DMS79 (cell line): ENCODE measurements at places on chromosomes 6 and 20.
A peak's percentile ranks its signal among the peaks of the same experiment; 100 is the strongest.

DNA sequence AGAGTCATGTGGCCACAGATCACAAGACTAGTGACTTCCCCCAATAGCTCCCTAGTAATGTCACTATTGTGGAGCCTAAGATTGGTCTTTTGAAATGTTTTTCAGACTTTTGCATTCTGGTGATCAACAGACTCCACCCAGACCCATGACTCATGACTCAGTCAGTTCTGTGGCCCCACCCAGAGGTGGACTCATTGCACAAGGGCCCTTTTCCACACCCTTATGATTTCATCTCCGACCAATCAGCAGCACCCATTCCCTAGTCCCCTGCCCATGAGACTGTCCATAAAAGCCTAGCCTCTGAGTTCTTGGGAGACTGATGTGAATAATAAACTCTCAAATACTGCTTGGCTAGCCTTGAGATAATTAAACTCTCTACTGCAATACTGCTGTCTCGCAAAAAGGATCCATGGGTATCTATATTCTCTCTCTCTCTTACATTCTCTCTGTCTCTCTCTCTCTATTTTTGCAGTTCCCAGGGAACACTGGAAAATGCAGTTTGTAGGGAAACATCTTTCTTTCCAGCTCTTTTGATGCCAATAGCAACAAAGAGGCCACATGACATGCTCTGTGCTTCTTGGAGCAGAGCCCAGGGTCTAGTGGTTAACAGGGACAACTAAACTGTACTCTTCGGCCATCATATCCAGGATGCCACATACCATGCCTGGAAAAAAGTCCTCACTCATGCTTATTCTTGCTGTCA lies 71.3 kb upstream of the IYD start:
- no peak for DNase-seq

DNA sequence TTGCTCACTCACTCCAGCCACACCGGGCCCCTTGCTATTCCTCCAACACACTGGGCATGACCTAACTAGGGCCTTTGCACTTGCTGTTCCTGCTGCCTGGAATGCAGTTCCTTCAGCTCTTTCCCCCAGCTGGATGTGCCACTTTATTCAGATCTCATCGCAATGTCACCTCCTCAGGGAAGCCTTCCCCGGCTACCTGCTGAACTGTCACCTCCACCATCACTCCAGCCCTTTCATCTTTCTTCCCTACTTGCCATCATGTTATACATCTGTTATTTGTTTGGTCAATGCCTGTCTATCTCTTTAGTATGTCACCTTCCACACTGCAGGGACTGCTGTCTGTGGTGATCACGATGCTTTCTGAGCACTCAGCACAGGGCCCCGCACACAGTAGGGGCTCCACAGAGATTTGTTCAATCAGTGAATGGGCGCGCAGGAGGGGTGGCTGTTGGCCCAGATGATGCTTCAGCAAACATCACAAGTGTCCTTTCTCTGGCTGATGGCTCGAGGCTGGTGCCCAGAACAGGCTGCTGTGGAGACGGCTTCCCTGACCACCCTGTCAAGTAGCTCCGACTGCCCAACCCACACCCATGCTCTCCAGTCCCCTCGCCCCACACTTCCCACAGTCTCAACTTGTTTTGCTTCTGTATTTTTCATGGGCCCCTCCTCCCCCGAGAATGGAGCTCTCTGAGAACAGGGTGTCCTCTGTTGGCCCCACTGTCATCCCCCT lies 31.8 kb downstream of the CEBPB start:
- DNase-seq, result no peak

- DNase-seq, result no peak
These were observed 6.0 kb downstream of the SLC22A23 start for GRCh38 chr6:3450888-3451287.

DNA sequence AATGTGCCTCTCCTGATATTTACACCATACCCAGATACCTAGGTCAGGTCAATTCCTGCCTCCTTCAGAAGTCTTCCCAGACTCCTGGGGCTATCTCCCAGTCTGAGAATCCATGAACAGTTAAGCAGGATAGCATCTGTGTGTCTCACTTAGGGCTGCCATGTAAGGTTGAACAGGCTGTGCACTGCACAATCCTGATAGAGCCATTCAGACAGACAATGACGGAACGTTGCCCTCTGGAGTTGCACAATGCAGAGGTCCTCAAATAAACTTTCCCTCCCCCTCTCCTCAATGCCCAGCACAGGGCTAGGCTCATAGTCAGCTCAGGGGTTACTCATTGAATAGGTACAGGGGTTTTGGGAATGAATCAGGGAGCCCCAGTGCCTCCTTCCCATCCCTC lies 89.7 kb downstream of the CD40 start:
- DNase-seq, result no peak

DNA sequence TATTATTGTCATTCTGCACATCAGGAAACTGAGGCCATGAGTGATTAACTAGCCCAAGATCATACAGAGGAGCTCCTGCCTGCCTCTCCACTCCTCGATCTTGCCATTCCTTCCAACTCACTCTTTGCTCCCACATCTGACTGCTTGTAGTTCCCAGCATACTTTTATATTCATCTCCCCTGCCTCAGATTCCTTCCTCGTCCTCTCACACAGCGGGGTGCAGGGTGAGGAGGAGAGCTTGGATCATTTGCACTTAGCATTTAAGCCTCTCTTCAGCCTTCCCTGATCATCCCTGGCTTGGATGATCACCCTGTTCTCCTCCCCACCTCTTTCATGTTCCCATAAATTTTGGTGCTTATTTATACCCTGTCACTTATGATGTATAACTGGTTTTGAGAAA lies 515.1 kb upstream of the SOX4 start:
- DNase-seq, result no peak

GRCh38 chr6:79466207-79466834 lies 70.9 kb downstream of the LCA5 start:
- DNase-seq, result no peak

- no peak for DNase-seq
These were observed 628.8 kb upstream of the MAN1A1 start for GRCh38 chr6:119978274-119978889.

DNA sequence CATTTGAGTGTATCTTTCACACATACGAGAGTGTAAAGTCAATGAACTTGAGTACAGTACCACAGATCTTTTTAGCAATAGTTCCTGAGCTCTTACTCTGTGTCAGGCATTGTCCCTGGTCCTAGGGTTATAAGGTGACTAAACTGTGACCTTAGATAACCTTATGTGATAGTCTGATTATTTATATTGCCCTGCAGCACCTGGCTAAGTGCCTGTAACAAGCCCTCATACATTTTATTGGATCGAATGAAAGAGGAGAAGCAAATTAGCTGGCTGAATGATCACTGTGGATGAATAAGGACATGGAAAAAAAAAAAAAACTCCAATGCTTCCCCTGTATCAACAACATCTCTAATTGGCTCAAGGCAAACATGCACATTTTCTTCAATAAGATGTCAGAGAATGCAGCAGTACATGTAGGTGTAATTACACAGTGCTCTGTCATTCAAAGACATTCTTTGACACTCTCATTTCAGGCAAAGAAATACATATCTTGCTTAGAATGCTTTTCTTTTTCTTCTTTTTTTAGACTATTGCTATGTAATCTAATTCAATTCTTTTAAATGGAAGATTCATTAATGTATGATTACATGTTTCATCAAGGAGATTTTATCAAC lies 153.4 kb downstream of the PHACTR1 start:
- no peak for DNase-seq

- no peak for DNase-seq
These were observed 34.5 kb downstream of the TPD52L1 start for GRCh38 chr6:125188037-125188436.

DNA sequence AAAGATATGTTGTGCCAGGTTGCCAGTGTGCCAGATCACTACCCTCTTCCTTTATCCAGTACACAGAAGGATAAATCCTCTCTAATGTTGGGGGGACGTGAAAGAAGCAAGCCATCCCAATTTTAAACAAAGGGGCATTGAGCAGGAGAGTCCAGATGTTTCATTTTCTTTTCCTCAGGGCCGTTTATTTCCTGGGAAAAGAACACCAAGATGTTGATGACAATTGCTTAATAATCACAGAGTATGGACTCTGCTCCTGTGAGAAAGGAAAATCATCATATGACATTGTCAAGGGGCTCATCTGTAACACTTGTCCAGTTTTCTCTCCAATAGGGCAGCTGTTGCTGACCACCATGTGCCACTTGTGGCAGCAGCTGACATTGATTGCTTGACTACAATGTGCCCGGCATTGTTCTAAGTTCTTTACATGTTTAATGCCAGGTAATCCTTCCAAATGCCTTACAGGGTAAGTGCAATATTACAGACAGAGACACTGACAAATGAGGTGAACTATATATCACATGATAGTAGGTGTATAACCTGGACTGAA lies 161.4 kb downstream of the CD109 start:
- no peak for DNase-seq

- DNase-seq, result no peak
These were observed 137.7 kb upstream of the AKAP12 start for GRCh38 chr6:151101816-151102694.

DNA sequence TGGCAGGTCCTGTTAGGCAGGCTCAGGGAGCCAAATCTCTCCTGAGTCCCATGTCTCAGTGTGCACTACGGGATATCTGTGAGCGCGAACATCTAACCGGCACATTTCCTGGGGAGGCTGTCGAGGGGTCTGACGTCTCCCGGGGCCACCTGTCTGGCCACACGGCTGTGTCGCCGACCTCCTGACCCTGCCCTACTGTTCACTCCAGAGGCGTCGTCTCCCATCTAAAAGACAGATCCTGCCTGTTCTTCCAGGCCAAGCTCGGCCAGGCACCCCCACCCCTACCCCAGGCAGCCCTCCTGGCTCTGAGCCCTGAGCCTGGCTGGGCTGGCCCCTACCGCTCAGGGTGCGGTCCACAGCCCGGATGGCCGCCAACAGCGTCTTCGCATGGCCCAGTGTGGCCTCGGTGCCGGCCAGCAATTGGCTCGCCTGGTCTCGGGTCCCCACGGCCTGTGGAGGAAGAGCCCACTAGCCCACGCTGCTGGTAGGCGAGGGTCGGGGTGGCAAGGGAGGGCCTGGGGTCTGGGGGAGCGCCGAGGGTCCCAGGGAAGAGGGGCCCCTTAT lies 16.6 kb downstream of the ADRM1 start:
- DNase-seq, result no peak

DNA sequence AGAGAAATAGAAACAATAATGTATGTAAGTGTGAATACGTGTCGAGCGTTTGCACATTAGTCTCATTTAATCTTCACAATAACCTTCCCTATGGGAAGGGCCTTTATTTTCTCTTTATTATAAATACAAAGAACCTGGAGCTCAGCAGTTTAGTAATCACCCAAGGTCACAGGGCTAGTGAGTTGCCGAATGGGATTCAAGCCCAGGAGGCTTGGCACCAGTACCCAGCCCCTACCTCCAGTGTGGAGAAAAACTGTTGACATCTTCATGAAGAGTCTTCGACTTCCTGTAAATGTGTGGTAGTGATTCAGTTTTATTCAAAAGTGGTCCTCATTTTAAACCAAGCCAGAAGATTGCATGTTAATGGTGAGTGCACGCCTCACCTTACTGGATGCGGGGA lies 162.8 kb downstream of the SCML4 start:
- no peak for DNase-seq

DNA sequence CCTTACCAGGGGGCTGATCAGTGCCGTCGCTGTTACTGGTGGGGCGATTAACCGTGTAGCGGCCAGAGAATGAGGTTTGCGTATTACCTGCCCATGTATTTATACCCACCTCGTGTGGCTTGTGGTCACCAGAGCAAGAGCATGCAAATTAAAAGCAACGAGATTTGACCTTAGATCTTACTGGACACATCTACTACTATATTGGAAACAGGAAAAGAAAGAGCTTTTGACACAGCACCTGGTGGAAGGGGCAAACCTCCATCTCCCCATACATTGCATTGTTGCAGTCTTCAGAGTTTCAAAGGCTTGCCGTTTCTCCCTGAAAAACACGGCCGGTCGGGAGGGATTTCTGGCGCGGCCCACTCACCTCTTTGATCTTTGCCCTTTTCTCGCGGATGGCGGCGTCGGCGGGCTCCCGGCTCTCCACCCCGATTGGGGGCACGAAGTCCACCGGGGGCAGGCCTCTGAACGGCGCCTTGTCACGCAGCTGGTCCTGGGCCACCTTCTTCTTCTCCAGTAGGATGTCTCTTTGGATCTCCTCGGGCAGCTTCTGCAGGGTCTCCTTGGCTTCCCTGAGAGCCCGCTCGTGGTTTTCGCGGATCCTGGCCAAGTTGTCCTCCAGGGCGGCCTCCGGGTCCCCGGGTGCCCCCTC lies 1.3 kb downstream of the MAN1A1 start:
- DNase-seq, result no peak

- DNase-seq, result peak; percentile 7
These were observed 87.1 kb downstream of the COL19A1 start for GRCh38 chr6:69953491-69953890.

DNA sequence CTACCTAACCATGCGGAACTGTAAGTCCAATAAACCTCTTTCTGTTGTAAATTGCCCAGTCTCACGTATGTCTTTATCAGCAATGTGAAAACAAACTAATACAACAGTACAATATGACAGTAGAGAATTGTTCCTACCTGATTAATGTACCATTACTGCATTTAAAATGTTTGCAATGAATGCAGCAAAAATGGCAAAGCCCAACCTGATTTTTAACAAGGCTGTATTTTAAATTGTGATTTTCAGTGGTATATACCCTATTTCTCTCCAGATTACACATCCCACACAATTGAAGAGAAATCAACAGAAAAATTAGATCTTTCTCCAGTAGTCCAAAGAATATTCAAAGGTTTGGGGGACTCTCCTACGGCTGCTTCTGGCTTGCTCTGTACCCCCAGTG lies 3.3 kb upstream of the PCSK2 start:
- DNase-seq, result no peak

DNA sequence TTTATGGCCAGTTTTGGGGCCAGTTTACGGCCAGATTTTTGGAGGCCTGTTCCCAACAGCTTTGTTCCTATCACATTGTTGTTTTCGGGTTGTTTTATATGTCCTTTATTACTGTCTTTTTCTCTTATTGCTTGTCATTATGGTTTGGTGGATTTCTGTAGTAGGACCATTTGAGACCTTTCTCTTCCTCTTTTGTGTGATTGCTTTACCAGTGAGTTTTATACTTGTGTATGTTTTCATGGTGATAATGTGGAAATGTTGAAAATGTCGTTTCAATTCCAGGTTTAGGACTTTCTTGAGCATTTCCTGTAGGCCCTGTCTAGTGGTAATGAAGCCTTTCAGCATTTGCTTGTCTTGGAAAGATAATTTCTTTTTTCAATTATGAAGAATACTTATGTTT lies 17.8 kb downstream of the HLA-B start:
- DNase-seq, result no peak

DNA sequence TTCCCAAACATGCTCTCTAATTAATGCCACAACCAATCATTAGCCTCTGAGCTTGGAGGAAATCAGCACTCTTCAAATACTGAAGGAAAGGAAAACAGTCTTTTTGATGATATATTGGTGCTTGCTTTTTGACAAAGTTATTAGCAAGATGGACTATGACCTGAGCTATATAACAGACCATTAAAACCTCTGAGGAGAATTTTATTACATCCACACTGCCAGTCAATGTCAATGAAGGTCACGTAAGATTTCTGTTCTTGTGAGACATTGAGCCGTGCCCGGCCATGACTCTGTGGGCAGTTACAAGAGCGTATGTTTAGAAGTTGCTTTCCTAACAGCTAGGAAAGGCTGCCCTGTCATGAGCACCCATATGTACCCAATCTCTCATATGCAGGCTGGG lies 659.0 kb downstream of the UTRN start:
- DNase-seq, result no peak
